ENCODE measurements at places on chromosomes 12 and 14. TPM values are rescaled to one million over a fixed set of nuclear protein-coding genes. Genes with fewer than 3 reads are reported as not detected.

The PIWIL1 gene
- total RNA-seq, result not detected

The AQP6 gene
- not detected for total RNA-seq

The SYCP3 gene
- 0.87 TPM for total RNA-seq

The NR1H4 gene
- not detected for total RNA-seq

The CSRP2 gene
- total RNA-seq, result not detected

The PYGL gene
- 1.0 TPM for total RNA-seq

The KITLG gene
- not detected for total RNA-seq

The KLRC1 gene
- total RNA-seq, result not detected

The OR4K14 gene
- total RNA-seq, result not detected

GRCh38 chr12:72168851-72169250 lies 103.3 kb upstream of the TRHDE start:
- no peak for DNase-seq

- no peak for DNase-seq
These were observed 782.5 kb downstream of the C12orf50 start for GRCh38 chr12:87246726-87247125.

DNA sequence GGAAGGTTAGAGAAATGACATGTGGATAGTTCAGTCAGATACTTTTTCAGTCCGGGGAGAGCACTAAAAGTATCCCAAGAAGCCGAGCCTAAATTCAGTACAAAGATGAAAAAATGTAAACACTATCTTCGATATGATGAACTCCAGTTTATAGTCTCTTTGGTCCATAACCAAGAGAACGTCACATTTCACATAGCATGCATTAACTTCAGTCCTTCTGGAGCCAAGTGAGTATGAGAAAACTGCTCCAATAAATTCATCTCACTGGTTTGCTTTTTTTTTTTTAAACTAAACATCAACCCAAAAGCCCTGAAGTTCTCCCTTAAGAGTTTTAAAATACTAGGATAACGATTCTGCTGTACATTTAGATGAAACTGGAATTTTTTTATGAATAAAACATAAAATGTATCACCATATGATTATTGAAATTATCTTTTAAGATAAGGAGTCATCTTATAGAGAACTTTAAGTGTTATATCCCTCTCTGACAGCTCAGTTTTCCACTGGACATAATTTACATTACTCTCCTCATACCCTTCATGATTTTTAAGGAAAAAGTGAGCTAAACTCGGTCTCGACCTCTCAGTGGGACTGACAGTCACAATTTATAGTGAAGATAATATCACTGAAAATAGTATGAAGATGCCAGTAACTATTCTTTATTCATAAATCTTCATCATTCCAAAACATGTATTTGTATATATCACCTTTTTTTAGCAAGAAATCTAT lies 841.5 kb upstream of the FLRT2 start:
- no peak for DNase-seq

GRCh38 chr14:23094666-23095195 lies at the start of gene ACIN1:
ACIN1 (minus strand) TSS chr14:23095136; CDS start chr14:23095112, 24 bp downstream.
- DNase-seq, result no peak

DNA sequence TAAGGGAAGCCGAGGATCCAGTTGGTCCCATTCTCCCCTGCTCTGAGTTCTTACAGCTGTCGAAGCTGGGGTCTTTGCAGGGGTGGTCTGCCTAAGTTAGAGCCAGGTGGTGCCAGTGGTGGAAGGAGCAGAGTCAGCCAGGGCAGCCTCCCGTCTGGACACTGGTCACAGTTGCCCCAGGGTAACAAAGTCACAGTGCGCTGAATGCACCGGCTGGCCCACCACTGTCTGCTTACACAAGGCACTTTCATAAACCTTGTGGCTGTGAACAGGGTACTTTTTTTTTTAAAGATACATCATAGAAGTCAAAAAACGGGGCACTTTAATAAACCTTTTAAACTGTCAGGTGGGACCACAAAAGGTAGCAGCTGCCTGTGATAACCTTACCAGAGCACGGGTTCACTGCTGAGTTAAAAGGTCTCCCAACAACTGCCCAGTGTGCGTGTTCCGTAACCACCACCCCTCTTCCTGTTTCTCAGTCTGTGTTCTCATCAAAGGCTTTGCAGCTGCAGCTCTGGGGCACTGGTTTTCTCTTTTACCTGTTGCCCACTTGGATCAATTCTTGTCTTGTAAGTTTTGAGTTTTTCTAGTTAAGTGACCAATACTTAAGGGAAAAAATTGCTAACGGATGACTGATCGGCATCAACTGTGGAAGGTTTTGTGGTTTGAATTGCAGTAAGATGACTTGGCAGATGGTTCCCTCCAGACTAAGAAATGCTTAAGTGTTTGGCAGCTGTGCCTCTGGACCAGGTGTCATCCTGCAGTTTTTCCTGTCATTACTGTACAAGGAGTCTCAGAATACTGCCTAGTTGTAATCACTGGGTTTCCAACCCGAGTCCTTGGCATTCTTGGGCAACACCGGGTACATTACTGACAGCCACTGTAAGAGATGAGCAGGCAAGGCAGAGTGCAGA lies 55.9 kb downstream of the DYNC1H1 start:
- peak; percentile 58 for DNase-seq

GRCh38 chr12:108722463-108722862 lies 8.9 kb downstream of the CORO1C start:
- DNase-seq, result no peak

DNA sequence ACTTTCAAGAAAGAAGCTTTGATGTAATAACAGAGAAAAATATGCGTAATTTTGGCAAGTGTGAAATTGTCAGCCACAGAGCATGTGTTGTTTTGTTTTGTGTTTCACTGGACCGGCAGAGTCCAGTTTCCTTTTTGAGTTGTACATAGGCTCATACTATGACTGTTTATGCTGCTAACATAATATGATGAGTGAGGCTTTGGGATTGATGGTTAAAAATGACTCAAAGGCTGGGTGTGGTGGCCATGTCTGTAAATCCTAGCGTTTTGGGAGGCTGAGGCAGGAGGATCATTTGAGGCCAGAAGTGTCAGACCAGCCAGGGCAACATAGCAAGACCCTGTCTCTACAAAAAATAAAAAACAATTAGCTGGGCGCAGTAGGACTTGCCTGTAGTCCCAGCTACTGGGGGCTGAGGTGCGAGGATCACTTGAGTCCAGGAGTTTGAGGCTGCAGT lies 487.9 kb downstream of the PCNX1 start:
- DNase-seq, result no peak

- no peak for DNase-seq
These were observed 1.1 kb downstream of the CCDC85C start for GRCh38 chr14:99602788-99603415.

- no peak for DNase-seq
These were observed 180.1 kb downstream of the C12orf50 start for GRCh38 chr12:87849074-87849473.

DNA sequence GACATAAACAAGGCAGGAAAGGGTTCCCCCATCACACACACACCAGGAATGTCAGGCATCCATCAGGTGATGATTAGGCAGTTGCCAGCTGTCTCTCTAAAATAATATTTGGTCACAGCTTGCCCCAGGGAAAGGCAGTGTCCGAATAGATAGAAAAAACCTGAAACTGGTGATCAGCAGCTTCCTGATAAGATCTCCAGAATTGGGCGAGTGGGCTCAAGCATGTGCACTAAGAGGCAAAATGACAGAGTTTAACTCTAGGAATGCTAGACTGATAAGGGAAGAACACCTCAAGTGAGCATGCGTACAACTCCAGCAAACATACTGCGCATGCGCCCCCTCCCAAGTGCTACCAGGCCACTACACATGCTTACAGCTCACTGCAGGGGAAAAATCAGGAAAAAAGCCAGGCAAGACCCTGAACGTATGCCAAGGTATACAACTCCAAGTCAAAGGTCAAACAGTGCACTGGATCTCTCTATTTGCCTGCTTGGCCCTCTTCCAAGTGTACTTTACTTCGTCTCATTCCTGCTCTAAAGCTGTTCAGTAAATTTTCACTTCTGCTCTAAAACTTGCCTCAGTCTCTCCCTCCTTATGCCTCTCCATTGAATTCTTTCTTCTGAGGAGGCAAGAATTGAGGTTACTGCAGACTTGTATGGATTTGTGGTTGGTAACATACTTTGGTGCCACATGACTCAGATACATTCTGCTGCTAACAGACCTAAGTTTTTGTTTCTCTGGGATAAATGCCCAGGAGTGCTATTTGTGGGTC lies 73.5 kb upstream of the VASH1 start:
- no peak for DNase-seq

DNA sequence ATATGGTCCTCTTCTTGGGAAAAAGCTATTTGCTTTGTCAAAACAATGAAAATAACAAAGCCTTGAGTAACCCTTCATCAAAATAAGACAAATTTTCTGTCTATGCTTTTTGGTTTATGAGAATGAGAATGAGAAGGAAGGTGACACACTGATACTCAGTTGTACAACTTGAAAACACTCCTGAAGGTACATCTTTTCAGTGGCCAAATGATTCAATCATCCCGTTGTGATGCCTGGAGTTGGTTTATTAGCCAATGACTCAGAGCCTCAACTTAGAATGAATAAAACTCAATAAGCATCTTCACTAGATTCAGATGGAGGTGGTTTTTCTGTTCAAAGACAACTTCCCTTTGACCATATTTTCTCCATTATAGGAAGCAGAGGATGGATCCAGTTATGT lies 7.8 kb upstream of the CALM1 start:
- no peak for DNase-seq

GRCh38 chr12:21339921-21340320 lies 5.2 kb upstream of the SLCO1A2 start:
- no peak for DNase-seq

DNA sequence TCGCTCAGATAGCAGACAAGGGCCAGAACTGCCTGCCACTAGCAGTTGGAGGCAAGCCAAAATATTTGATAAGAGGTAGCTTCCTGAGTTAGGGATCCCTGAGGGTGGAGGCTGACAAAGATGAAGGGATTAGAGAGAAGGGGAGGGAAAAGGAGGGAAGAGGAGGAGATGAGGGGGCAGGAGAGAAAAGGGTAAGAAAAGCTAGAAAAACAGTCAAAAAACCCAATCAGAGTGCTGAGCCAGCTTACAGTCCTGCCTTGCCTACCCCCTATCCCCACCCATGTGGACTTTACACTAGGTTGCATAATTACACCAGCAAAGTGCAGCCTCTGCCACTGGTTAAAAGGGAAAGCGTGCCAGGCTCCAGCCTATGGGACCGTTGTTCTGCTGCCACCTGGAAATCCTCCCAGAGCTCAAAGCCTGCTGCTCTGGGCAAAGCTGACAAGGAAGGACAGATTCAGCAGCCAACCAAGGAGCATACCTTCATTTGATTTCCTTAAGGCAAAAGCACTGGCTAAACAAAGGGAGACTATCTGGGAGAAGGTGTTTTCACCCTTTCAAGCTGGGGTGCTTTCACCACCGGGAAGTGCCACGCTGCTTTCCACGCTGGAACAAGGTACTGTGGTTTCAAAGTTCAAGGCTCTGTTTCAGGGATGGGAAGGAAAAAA lies 3.8 kb upstream of the NUMB start:
- DNase-seq, result no peak

DNA sequence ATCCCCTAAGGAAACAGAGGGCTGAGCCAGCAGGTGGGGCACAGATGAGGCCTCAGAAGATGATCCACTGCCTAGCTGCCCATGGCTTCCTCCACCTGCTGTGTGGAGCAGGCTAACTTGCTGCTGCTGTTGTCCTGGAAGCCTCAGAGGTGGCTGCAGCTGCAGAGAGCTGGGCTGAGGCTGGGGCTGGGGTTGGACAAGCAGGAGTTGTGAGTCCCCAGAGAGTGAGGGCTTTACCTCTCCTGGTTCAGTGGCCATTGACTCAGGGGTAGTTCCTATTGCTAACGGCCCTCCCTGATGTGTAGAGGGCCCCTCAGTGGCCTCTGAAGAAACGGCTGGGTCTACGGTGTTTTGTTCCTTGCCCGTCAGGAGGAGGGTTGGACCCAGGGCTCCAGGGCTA lies 13.7 kb upstream of the PRKAG1 start:
- no peak for DNase-seq

All from naive thymus-derived CD4-positive, alpha-beta T cell (primary cell).